ENCODE measurements at places on chromosomes 12 and 14. TPM values are rescaled to one million over a fixed set of nuclear protein-coding genes. Genes with fewer than 3 reads are reported as not detected.

The KRT82 gene
- not detected for total RNA-seq

The CLSTN3 gene
- total RNA-seq = 43.8 TPM

The WDHD1 gene
- total RNA-seq = 3.1 TPM

The CCDC197 gene
- not detected for total RNA-seq

The RPS6KL1 gene
- total RNA-seq = 4.7 TPM

- DNase-seq = no peak
These were observed 76.3 kb downstream of the SCFD1 start for GRCh38 chr14:30698463-30698862.

DNA sequence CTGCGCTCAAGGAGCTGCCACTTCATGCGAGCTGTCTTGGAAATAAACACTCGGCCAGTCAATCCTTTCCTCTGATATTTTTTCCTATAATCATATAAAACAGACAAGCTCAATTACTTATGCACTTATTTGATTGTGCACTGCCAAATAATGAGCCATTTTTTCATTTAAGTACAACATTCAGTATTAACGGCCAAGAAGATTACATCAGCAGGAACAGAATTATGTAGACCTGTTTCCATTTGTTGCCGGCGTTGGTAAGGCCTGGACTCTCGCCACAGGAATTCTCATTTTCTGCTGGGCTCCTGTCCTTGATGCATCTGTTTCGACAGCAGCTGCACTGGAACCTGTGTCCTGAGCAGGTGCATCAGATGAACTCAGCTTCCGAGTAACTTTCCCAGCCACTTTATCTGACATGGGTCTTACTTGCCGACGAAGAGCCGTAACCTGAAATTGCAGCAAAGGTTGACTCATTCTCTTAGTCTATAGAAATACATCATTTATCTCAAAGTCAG is 110.2 kb downstream of the KIF21A start:
- no peak for DNase-seq

- no peak for DNase-seq
These were observed 70.2 kb downstream of the TSPAN11 start for GRCh38 chr12:30996752-30997151.

DNA sequence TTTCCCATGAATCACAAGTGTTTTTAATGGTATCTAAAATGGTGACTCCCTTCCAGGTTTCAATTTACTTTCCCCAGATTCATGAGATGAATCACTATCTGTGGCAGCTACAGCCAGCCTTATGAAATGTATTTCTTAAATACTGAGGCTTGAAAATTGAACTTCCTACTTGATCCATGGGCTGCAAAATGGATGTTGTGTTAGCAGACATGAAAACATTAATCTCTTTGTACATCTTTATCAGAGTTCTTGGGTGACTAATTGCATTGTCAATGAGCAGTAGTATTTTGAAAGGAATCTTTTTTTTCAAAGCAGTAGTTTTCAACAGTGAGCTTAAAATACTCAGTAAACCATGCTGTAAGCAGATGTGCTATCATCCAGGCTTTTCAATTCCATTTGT is 250.8 kb downstream of the SLC6A15 start:
- DNase-seq = no peak

GRCh38 chr14:31239741-31240140 is 32.1 kb upstream of the HECTD1 start:
- DNase-seq = no peak

GRCh38 chr14:67357969-67358354 is 1.6 kb downstream of the ATP6V1D start:
- no peak for DNase-seq

- no peak for DNase-seq
These were observed 89.1 kb upstream of the CNOT2 start for GRCh38 chr12:70154087-70154638.

DNA sequence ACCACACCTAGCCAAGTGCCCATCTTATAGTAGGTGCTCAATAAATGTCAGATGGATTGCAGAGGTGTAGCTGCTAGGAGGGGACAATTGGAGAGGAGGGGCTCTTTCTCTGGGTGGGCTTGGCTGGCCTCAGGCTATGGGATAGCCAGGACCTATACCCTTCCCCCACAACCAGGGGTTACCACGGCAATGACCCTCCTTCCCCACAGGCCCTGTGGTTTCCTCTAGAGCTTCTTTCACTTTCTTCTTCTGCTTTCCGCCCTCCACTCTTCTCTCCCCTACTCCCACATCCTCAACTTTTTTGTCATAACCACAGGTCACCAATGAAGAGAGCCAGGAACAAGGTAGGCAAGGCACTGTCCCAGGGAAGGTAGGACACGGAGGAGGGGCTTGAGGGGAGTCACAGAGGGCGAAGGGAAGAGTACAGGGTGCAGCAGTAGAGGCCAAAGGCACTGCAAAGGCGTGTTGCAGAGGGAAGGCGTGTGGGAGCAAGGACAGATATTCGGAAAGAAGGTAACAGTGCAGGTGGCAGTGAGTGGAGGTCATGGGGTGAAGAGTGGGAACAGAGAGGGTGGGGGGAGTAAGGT is 1.9 kb upstream of the ITGB7 start:
- DNase-seq = no peak

DNA sequence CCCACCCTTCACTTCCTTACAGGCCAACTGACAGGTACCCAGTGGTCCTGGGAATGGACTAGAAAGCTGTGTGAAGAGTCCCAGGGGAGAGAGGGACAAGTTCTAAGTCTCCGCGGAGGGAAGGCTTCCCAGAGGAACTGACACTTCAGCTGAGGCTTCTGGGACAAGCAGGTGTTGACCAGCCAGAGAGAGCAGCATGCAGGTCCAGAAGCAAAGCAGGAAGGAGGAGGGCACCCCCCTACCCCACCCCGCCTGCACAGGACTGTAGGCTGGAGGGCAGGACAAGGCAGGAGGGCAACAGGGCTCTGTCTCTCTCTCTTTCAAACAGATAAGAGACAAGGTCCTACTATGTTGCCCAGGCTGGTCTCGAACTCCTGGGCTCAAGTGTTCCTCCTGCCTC is 58.2 kb upstream of the CORO1C start:
- no peak for DNase-seq

- no peak for DNase-seq
These were observed 134.6 kb upstream of the EVL start for GRCh38 chr14:99930420-99931274.

- DNase-seq = no peak
These were observed 24.4 kb upstream of the DUSP16 start for GRCh38 chr12:12586879-12587675.

DNA sequence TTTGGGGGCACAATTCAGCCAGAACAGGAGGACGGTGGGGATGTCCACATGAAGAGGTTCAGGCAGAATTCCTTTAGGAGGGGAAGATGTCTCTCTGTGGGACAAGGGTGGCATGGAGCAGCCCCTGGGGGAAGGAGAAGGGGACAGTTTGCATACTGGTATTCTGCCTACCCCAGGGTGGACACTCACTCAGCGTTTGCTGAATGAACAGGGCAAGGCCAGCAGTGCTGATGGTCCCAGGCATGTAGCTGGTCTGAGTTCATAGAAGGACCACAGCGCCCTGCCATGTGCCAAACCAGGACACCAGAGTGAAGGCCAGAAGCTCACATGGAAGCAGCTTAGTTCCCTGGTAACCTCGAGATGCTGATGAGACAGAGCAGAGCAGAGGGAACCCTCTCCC is 5.4 kb downstream of the SERPINA5 start:
- DNase-seq = no peak

GRCh38 chr12:19220852-19221466 is 91.4 kb downstream of the PLEKHA5 start:
- DNase-seq = no peak

GRCh38 chr14:96797582-96798349 is 584 bp downstream of the VRK1 start:
- DNase-seq = peak; percentile 66

DNA sequence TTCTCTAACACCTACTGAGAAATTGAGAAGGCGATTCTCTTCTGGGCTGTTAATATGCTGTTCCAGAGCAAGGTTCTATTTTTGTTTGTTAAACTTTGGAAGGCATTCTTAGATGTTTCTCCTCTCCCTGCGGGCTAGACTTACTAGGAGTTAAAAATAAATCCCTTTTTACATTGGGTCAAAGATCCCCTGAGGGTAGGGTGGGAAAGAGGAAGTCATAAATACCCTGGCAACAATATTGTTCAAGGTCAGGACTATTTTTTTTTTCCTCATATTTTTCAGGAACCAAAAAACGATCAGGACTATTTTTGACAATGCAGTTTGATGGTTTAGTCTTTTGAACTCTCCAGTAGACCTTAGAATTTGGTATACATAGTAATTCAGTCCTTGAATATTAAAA is 12.0 kb upstream of the SLC2A14 start:
- DNase-seq = no peak

GRCh38 chr14:84750763-84751554 is 779.0 kb upstream of the FLRT2 start:
- no peak for DNase-seq

- no peak for DNase-seq
These were observed 244.2 kb downstream of the GPHN start for GRCh38 chr14:66752109-66752508.

GRCh38 chr14:105073720-105074600 is 8.7 kb upstream of the GPR132 start:
- DNase-seq = no peak

- no peak for DNase-seq
These were observed 46.5 kb upstream of the PTCSC3 start for GRCh38 chr14:36222952-36223468.

DNA sequence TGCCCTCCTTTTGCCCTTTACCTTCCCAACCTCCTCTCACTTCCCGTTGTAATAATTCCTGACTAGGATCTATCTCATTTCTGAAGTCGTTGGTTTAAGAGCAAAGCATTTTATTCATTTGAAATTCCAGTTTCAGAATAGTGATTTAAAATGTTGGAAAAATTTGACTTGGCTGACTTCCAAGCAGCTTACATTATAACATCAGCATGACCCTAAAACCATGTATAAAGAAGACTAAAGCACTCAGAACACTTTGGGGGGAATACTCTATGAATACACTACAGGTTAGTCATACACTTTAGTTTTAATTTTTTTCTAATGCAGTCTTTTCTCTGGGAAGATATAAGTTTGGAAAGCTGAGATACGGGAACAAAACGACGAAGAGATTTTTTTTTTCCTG is 161.1 kb downstream of the BTG1 start:
- DNase-seq = no peak

DNA sequence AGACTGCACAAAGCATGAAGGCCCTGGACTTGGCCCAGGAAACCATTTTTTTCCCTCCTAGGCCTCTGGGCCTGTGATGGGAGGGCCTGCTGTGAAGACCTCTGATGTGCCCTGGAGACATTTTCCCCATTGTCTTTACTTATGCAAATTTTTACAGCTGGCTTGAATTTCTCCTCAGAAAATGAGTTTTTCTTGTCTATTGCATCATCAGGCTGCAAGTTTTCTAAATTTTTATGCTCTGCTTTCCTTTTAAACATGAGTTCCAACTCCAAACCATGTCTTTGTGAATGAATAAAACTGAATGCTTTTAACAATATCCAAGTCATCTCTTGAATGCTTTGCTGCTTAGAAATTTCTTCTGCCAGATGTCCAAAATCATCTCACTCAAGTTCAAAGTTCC is 43.7 kb upstream of the TRHDE start:
- no peak for DNase-seq

GRCh38 chr12:55970775-55971174 is 3.1 kb upstream of the RAB5B start:
- DNase-seq = no peak
